Vagina (tissue), 2 donors: ENCODE measurements at places on chromosomes 5 and 9.

- H3K4me3 ChIP-seq, result no peak overlapping the region
- H3K36me3 ChIP-seq, result no peaks in the 10 kb centered on the region
- H3K27me3 ChIP-seq, result no peaks in the 10 kb centered on the region
- H3K27ac ChIP-seq, result no peak overlapping the region
- H3K4me1 ChIP-seq, result no peaks in the 10 kb centered on the region
- no peak for DNase-seq
Measured at GRCh38 chr5:167819406-167819805, 472.0 kb upstream of the WWC1 start.

- peaks cover 67% of the 10 kb centered on the region for H3K36me3 ChIP-seq
- H3K27me3 ChIP-seq, result no peaks in the 10 kb centered on the region
- no peak overlapping the region for H3K4me3 ChIP-seq
- no peak for DNase-seq
Measured at GRCh38 chr5:87389296-87390034, 23.3 kb downstream of the CCNH start.

- peak; percentile 25 for DNase-seq
- H3K4me1 ChIP-seq, result no peaks in the 10 kb centered on the region
- no peaks in the 10 kb centered on the region for H3K36me3 ChIP-seq
- H3K27me3 ChIP-seq, result no peaks in the 10 kb centered on the region
Measured at GRCh38 chr5:168724227-168724626, 145.1 kb upstream of the PANK3 start.

- no peaks in the 10 kb centered on the region for H3K27me3 ChIP-seq
- H3K36me3 ChIP-seq, result peaks cover 30% of the 10 kb centered on the region
- peak overlapping the region; percentile 11 for H3K27ac ChIP-seq
- H3K4me1 ChIP-seq, result peaks cover 4% of the 10 kb centered on the region
- H3K4me3 ChIP-seq, result no peak overlapping the region
Measured at GRCh38 chr5:87339986-87340385, 72.3 kb downstream of the RASA1 start.

DNA sequence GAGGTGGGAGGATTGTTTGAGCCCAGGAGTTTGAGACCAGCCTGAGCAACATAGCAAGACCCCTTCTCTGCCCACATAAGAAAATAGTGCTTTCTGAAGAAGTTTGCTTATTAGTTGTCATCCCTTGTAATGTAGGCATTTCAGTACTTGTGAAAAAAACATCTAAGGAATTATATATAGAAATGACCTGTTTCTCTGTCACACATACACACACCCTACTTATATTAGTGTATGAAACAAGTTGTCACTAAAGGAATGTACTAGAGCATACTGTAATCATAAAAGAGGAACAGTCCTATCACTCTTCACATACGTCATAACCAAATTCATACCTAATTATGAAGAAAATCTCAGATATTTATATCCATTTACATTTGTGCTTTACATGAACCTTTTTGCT lies 122.0 kb downstream of the NIPBL start:
- H3K4me3 ChIP-seq, result no peak overlapping the region
- no peaks in the 10 kb centered on the region for H3K27me3 ChIP-seq
- H3K27ac ChIP-seq, result no peak overlapping the region
- no peaks in the 10 kb centered on the region for H3K4me1 ChIP-seq
- DNase-seq, result no peak
- peaks cover 32% of the 10 kb centered on the region for H3K36me3 ChIP-seq

- H3K27ac ChIP-seq, result peak within 1 kb of the TSS; percentile 83
- H3K36me3 ChIP-seq, result no peaks in the 10 kb centered on the region
- H3K4me1 ChIP-seq, result no peaks in the 10 kb centered on the region
- no peak for DNase-seq
Measured at GRCh38 chr5:120463991-120464626, at the start of gene PRR16. Gene PRR16, plus strand, starts transcription at chr5:120464300.
